Skeletal muscle cell (primary cell): ENCODE measurements at places on chromosomes 12 and 14.

- no peak for DNase-seq
Measured at GRCh38 chr12:114441545-114441944, 35.6 kb upstream of the TBX5 start.

DNA sequence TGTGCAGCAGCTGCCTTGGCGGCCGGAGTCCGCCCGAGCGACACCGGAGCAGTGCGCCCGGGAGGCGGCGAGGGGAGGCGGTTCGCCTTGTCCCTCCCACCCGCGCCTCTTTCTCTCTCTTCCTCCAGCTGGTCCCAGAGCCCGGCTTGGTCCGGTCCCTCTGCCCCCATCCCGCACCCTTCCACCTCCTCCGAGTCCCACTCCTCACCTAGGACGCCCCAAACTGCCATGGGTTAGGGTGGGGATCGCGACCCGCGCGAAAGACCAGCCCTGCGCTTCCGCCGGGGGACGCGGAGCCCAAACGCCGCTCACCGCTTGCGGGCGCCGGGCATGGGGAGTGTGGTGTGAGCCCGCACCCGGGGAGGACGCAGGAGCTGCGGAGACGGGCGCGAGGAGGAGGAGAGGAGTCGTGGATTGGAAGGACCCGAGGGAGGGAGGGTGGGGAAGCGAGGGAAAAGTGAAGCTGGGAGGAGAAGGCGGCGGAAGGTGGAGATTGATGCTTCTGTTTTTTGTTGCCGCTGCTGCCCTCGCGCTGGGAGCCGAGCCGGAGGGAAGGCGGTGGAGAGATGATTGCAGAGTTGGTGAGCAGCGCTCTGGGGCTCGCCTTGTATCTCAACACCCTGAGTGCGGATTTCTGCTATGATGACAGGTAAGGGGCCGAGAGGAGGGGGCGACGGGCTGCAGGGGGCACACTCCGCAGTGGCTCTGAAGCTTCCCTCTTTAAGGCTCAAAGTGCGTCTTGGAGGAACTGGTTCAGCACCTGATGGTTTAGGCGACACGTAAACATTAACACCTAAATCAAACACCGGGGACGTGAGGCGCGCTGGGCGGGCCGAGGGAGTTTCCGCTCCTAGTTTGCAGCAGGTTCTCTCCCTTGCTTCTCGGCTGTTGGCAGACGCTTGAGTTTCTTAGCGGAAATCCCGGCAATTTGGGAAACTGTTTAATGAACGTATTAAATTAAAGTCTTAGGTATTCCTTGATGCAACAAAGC lies 610 bp downstream of the TMTC2 start:
- DNase-seq = no peak

DNA sequence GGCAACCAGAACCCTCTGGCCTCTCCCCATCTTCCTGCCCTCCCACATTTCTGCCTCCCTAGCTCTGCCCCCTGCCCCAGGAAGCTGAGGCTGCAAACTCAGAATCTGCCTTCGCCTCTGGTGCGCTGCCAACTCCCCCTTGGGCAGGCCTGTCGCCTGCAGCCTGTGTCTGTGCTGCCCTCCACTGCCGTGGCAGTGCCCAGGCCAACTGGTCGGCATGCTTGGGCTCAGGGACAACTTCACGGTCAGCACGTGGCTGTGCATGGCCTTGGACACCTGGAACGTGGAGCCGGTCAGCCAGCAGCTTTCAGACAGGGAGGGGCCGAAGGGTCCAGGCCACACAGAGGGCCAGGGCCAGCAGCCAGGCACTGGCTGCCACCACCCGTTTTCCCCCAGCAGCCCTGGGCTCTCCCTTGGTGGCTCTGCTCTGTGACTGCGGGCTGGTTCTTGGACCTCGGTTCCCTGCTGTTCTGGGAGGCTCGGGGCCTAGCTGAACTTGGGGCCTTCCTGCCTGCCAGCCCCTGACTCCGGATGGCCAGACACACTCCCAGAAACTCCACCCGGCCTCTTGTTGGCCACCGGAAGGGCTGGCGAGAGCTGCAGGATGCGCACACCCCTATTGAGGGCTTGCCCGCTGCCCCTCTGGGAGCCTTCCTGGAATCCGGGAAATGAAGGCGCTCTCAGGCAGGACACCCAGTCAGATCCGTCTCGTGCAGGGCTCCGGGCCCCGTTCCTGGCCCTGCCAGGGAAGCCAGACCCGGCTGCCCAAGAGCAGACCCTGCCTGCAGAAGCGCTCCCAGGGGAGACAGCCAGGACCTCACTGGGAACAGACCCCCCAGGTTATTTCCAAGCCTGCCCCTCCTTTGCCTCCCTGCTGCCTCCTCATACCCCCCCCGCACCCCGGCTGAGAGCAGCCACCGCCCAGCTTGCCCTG lies 34.2 kb upstream of the PPP1R13B start:
- no peak for DNase-seq

GRCh38 chr12:104026841-104027599 lies 23.0 kb downstream of the GLT8D2 start:
- no peak for DNase-seq

- no peak for DNase-seq
Measured at GRCh38 chr12:46485853-46486252, 113.3 kb upstream of the SLC38A2 start.

DNA sequence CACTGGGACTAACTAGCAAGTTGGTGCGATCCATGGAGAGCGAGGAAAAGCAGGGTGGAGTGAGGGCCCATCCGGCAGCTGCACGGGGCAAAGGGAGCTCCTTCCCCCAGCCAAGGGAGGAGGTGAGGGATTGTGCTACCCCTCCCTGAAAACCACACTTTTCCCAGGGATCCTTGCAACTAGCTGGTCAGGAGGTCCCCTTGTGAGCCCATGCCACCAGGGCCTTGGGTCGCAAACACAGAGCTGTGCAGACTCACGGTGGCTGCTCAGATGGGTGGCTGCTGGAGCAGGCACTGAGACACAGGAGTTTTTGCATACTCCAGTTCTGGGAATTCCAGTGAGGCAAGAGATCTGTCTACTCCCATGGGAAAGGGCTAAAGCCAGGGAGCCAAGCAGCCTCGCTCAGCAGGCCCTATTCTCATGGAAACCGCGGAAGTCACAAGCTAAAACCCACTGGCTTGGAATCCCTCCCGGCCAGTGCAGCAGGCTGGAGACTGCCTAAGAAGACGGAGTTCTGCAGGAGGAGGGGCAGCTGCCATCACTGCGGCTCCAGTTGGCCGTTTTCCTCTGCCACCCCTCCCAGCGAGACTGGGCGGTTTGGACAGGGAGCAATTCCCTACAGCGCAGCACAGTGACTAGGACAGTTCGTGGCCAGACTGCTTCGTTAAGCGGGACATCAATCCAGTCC lies 10.9 kb upstream of the ZNF705A start:
- peak; percentile 72 for DNase-seq

- peak; percentile 83 for DNase-seq
Measured at GRCh38 chr14:94345344-94346064, 22.4 kb upstream of the SERPINA6 start.

DNA sequence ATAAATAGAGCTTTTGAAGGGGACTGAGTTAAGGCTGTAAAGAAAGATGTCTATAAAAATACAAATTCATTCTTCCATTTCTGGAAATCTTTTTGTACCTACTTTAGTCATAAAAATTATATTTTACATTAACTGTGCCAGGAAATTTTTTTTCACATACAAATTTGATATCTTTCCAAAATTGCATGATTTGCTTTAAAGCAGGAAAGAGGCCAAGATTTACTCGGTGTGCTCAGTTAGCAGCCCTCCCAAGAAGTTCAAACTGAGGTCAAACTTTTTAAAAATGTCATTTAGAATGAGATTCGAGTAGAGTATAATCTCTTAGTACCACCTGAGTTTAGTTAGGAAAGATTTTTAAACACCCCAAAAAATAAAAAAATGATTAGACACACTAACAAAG lies 173.2 kb upstream of the GRIP1 start:
- DNase-seq = no peak

DNA sequence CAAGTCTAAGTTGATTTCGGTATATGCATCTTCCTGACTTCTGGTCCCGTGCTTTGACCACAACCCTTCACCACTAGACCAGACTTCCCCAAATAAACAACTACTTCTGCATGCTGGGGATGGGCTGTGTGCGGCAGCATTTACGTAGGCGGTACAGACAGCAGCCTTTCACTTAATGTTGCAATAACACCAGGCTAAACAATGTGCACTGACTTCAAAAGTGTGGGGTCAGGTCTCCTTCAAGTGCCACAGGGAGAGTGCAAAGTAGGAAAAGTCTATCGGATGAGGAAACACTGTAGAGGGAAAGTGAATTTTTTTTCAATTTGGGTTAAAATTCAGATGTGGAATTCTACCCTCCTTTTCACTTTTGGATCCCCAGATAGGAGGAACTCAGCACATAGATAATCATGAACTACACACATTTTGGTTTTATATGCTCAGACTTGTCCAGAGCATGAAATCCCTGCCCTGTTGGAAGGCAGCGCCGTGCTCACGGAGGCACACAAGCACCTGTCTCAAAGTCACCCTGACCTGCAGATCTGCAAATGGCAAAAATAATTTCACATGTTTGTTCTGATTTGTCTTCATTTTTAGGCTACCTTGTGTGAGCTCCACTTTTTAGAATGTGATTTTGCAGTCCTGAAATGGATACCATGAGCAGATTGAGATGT lies 3.6 kb upstream of the FOS start:
- no peak for DNase-seq

GRCh38 chr12:126545411-126545810 lies 1480.2 kb downstream of the AACS start:
- no peak for DNase-seq

- DNase-seq = no peak
Measured at GRCh38 chr12:8852119-8852518, 29.7 kb downstream of the A2ML1 start.

DNA sequence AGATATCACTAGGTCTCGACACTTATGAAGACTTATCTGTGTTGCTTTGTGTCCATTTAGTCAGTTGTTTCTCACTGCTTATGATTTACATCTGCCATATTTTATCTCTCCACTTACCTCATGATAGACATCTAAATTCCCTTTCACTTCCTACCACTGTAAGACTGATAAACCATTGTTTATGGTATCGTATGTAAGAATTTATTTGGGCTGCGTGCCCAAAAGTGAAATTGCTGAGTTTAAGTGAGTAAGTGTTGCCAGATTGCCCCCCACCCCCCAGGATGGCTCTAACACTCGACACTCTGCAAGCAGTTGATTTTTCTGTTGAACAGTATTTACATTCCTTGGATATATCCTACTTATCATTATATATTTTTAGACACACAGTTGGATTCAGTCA lies 69.9 kb upstream of the MON2 start:
- DNase-seq = no peak

- DNase-seq = no peak
Measured at GRCh38 chr14:54807428-54807827, 95.2 kb downstream of the GCH1 start.

- DNase-seq = no peak
Measured at GRCh38 chr14:56224229-56224628, 106.0 kb downstream of the PELI2 start.

GRCh38 chr14:90815572-90815821 lies 733 bp downstream of the TTC7B start:
- no peak for DNase-seq

- no peak for DNase-seq
Measured at GRCh38 chr12:114683709-114684097, 272 bp downstream of the TBX3 start.

DNA sequence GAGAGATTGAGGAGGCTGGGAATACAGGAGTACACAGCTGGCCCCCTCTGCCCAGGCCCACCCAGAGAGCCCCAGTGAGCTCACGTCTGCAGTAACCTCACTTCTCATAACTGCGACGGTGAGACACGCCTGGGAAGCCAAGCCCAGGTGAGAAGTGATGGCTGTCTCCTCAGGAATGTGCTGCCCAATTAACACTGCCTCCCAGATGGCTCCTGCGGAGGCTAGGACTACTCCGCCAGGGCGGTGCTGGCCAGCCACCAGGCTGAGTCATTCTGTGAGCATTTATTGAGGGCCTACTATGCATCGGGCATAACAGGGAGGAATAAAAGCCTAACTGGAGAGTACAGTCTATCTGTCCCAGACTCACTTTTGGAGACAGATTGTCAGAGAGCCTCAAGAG lies 9.3 kb upstream of the TMEM106C start:
- no peak for DNase-seq

DNA sequence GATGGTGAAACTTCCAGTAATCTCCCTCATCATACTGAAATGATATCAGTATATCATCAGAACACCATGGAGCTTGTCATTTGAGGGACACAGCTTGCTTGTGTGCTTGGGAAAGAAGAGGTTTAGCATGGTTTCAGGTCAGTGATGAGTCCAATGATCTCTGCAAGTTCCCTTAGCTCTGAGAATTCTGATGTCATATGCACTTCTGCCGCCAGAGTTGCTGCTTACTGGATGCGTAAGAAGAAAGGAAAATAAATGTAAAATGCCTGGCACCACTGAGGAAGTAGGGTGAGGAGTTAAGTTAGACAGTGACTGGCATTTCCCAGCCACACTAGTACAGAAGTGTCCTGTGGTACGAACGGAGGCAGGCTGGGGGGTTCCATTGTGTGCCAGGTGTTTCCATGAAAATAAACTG lies 22.6 kb downstream of the PRKCH start:
- DNase-seq = no peak

DNA sequence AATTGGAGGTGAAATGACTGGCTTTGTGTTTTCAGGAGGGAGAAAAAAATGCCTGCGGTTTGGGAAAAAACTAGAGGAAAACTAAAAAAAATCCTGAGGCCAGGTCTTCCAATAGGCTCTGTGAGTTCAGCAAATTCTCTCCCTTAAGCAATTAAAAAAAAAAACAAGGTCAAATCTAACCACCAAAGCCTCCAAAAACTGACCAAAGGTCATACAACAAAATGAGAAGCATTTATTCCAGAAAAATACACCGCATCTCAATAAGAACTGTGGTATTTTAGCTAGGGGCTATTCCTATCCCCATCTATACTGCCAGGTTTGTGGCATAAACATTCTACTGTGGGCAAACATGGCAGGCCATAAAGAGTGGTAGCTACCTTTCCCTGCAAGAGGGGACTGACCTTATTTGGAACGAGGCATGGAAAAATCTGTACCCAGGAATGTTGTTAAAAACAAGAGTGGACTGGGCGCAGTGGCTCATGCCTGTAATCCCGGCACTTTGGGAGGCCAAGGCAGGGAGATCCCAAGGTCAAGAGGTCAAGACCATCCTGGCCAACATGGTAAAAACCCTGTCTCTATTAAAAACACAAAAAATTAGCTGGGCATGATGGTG lies 60.0 kb downstream of the LRP6 start:
- DNase-seq = no peak
